ENCODE measurements at places on chromosomes 5 and 9.

- DNase-seq: no peak
Observed at GRCh38 chr5:8943301-8943700, 602.6 kb downstream of the SEMA5A start.

- DNase-seq: no peak
Observed at GRCh38 chr9:86352440-86353077, 1.7 kb downstream of the TUT7 start.

- DNase-seq: peak; percentile 87
Observed at GRCh38 chr5:117394506-117395157, 820.0 kb upstream of the SEMA6A start.

DNA sequence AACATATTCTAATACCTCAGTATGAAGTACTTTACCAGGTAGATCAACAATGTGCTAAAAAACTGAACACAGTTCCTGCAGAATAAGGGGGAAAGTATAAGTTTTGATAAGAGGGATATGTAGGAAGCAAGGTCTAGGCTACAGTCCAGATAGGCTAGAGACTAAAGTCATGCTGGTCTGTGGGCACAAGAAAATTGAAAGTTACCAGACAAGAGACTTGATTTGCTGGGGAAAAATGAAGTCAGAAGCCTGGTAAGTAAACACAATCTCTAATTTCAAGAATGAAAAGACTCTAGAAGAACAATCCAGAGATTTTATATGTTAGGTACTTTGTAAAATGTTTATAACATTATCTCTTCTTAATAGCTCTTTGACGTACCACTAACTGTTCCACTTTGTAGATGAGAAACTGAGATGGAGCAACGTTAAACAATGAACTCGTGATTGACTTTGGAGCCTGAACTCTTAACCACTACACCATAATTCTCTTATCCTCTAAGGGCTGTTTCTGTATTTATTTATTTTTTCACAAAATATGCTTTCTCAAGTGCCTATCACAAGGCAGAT lies 19.5 kb downstream of the ADAMTS6 start:
- DNase-seq: no peak

All from LNCaP clone FGC (cell line).